A673 (cell line): ENCODE measurements at places on chromosomes 5 and 9. TPM values are rescaled to one million over a fixed set of nuclear protein-coding genes. Genes with fewer than 3 reads are reported as not detected.

DNA sequence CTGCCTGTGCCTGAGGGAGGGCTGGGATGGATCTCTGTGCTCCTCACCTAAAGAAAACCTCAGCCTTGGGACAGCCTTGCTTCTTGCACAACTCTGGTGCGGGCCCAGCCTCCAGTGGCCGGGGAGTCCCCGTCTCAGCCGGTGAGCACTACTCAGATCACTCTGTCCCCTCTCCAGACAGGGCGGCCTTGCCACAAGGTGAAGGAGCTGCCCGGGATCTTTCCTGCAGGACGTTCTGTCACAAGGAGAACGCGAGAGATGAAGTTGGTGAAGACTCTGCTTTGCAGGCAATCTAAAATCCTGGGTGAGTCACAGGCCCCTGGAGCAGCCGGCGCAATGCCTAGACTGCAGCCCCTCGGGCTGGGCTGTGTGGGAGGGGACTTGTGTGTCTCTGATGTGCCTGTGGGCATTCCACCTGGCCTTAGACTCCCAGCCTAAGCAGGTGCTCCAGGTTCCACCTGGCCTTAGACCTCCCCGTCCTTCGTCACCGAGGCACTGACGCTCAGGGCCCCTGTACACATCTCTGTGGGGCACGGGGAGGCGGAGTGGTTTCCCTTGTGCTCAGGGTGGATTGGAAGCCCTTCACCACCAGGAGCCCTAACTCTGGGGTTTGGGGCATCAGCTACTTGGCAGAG lies 15.2 kb upstream of the IRX4 start:
- no peak for DNase-seq

DNA sequence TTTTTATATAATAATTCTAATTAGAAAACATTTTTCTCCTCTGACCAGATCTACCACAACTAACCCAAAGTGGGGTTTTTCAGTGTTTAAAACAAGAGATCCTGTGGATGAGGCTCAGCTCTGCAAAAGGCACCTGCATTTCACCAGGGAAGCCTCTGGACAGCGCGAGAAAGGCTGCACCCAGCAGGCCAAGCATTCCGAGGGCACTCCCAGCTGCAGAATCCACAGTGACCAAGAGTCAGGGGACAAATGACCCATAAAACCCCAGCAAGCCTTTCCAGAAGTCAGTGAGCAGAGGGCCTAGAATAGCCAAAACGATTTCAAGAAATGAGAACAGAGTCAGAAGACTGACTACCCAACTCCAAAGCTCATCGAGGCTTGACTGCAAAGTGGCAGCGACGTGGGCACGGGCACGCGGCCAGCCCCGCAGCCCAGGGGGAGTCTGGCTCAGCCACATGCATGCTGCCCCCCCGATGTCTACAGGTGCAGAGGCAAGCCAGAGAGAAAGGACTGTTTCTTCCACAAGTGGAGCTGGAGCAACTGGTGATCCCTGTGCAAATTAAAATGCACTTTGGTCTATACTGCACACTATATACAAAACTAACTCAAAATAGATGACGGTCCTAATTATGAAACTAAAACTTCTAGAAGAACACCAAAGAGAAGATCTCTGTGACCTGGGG lies 26.2 kb downstream of the TPPP start:
- DNase-seq, result no peak

DNA sequence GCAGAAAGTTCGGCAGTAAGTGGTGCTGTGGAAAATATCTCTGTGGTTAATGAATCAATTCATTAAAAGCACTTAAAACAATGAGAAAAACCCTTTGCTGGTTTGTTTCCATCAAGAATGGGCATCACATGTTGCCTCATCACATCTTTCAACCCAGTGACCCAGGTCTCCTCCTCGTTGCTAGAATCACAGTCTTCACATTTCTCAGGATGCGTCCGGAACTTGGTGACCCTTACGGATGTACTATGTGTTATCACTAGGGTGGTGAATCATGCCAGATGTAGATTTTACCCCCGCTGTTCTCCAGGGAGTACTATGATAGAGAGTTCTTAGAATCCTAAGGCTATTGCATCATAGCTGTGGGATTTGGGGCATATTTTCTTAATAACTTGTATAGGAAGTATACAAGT lies 217.9 kb upstream of the KLF4 start:
- no peak for DNase-seq

DNA sequence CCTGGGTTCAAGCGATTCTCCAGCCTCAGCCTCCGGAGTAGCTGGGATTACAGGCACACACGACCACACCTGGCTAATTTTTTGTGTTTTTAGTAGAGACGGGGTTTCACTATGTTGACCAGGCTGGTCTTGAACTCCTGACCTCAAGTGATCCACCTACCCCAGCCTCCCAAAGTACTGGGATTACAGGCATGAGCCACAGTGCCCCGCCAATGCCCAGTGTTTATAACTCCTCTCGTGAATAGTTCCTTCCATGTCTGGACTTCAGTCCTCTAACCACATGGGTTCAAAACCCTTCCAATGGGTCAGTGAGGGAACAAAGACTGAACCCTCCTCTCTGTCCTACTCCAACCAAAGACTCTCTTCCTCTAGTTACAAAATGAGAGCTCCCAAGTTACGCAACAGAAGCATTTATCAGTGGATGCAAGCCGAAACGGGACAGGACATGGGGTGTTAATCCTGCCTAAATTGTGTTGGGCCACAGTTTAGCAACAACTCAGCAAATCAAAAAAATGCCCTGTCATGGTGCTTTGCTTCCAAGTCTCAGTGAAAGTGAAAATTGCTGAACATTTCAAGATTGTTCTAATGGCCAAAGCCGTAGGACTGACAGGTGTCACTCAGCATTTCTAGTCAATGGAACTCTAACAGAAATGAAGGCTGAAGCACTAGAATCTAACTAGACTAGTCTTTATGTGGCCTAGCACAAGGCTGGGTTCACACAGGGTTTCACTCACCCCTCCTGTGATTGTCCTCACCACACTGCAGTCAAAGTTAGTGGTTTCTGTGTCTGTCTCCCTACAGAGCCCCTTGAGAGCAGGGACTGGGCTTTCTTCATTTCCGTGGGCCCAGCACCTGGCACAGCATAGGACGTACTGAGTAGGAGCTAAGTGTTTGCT lies 3.2 kb upstream of the TMEM245 start:
- DNase-seq, result no peak

- no peak for DNase-seq
These were observed 95.1 kb downstream of the SH3TC2 start for GRCh38 chr5:148967783-148968182.

- no peak for DNase-seq
These were observed 30.2 kb downstream of the FOXI1 start for GRCh38 chr5:170135796-170136490.

- DNase-seq, result no peak
These were observed 56.6 kb downstream of the KCNN2 start for GRCh38 chr5:114418176-114419066.

- no peak for DNase-seq
These were observed 165.9 kb upstream of the TLX3 start for GRCh38 chr5:171143171-171143570.

DMRT1 gene
- total RNA-seq, result not detected in 2 replicates

PHYHD1 gene
- 6.3 and 8.0 TPM in 2 replicates for total RNA-seq

TSSK1B gene
- total RNA-seq, result not detected in 2 replicates

CCNO gene
- total RNA-seq, result 2.1 and 2.6 TPM in 2 replicates
